CD4-positive, alpha-beta T cell treated with Interleukin-12 subunit alpha and Interleukin-12 subunit beta, for 1 hour (primary cell): ENCODE measurements at places on chromosomes 6 and 20.

DNA sequence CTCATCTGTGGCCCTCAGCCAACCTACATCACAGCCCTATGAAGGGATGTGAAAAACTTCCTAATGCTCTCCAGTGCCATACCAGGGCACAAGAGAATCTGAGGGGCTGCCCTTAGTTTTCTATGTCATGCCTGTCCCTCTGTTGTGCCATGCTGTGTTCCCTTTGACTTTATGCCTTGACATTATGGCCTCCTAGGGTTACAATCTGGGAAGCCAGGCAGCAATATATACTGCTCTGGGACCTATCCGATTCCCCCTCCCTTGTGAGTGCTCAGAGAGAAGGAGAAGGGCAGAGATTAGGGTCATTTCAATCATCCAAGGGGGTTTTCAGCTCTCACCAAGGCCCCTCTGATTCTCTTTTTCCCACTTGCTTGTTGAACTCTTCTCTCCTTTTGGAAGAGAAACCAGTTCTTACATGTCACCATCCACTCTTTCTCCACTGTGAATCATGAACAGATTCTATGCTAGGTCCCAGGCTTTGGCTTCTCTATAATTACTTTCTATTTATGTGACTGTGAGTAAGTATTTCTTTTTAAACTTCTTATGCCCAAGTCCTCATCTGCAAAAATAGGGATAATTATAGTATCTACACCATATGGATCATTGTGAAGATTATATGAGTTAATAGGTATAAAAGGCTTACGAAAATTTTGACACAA, 14.2 kb upstream of the FRK start:
- DNase-seq: no peak

DNA sequence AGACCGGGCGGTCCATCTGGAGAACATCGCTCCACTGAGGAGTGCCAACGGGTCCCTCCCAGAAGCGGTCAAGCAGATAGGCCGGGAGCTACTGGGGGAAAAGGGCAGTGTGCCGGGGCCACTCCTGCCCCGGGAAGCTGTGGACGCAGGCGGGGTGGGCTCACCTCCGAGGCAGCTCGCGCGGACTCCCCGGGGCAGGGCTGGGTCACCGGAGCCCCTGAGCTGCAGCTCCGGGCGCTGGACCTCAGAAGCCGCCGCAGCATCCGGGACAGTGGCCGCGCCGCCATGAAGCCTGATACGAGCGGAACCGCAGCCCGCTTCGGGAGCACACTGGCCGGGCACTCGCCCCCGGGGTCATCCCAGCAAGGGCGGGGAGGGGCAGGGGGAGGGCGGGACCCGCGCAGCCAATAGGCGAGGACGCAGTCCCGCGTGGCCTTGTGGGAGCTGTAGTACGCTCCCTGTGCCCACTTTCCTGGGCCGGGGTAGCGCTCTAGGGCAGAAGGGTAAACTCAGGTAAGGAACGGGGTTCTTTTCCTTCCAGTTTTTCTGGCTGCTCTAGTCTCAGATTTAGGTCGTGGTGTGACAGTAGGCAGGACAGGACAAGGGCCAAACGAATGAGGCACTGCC, at the start of gene MOCS1:
MOCS1 (minus strand) TSS at position 332 of the 627 bp plus-strand sequence; CDS start at position 287, 45 bp downstream.
- DNase-seq: peak; percentile 11

DNA sequence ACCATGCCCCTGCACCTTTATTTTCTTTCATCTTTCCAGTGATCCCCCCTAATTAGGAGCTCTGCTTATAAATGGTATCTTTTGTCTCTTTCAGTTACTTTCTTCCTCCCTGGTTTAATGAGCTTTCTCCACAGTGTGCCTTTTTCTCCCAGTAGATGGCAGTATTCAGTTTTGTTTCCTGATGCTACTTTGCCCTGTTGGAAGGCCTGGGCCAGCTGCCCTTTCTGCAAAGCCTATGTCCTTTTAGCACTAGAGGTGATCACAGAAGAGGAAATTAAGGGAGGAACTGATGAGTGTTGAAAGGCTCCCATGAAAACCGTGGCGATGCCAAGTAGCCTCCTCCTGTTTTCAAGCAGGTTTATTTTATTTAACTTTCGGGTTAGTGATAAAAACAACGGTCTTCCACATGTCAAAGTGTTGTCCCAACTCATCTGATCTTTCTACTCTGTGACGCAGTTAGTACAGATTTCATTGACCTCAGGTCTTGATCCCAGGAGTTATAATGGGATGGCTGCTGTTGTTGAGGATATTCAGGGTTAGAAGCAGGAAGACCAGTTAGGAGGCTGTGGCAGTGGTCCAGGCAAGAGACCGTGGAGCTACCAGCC, 184.2 kb upstream of the BMP2 start:
- no peak for DNase-seq

GRCh38 chr20:64149141-64149540, 15.1 kb upstream of the MYT1 start:
- DNase-seq: no peak

DNA sequence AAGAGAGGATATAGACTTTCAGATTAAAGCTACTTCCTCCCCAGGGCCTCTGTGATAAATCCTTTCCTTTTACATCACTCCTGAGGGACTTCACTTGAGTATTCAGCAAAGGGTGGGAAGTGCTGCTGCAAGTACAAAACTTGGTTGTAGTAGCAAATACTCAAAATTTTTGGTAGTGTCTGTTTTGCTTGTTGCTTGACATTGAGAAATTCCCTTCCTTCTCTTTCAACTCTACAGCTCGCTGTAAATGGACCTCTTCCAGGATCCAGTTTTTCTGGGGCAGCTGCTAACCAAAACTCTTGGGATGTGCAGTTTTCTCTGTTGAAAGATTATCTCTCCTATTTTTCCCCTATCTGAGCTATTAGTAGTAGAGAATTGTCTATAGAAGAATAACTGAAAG, 472.0 kb downstream of the CD109 start:
- no peak for DNase-seq

GRCh38 chr20:55353206-55353605, 652.1 kb downstream of the CBLN4 start:
- DNase-seq: no peak

DNA sequence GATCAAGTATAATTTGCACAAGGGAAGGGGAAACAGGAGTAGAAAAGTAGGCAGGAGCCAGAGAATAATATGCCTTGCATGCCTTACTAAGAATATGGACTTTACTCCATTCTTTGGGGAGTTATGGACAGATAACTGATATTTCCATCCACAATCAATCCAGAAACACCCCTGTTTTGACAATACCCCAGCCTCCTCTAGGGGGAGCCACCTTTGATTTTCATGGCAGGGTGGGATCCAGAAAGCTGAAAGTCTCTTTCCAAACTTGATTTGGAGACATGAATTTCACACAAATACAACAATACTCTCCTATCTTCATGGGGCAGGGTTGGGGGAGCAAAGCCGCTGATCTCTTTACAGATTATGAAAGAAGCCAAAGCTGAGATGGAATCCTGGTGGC, 404.1 kb downstream of the FOXA2 start:
- DNase-seq: no peak
